ENCODE measurements at places on chromosomes 12 and 14. TPM values are rescaled to one million over a fixed set of nuclear protein-coding genes. Genes with fewer than 3 reads are reported as not detected.
A peak's percentile ranks its signal among the peaks of the same experiment; 100 is the strongest.

DNA sequence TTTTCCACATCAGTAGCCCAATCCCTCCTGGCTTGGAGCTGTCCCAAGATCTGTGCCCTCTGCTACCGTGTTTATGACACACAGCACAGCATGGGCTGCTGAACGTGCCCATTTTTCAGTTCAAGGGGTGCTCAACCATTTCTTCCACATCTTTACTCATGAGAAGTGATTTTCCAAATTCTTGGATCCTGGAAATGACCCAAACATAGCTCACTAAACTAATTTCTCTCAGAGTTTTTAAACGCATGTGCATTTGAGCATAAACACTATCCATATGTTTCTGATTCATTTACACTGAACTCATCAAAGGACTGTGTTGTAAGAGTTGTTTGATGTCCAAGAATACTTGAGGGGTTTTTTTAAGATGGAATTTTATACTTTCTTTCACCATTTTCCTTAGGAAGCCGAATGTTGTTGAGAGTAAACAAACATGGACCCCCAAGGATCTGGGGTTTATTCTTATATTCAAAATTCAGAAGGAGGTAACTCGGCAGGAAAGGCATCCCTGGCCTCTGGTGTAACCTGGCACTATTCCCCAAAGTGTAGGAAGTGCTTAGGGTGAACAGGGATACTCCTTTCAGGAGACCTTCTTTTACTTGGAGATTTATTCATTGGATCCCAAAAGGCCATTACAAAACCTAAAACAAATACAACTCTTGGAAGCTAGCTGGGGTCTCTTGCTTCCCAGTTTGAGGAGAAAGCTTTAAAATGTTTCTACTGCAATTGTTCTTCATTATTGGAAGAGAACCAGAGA lies 215.0 kb downstream of the BMP4 start:
- no peak for DNase-seq

DNA sequence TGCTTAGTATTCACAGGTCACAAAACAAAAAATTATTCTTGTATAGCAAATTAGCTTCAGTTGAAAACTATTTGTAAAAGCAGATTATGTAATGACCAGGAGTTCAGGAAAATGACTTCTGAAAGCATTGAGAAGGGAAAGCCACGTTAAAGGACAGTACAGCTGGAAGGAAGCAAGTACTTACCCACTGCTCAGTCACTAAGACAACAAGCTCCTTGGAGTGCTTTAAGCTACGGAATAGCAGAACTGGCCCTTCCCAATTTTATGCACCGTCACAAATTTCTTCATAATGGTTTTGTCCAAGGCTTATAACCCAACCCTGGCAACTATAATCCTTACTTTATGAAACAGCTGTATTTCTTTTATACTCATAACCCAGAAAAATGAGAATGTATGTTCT lies 13.0 kb upstream of the SNAPC1 start:
- peak; percentile 68 for DNase-seq

- DNase-seq: no peak
These were observed 63.4 kb upstream of the AEBP2 start for GRCh38 chr12:19375888-19376287.

GRCh38 chr12:53069621-53070410 lies 9.4 kb downstream of the SPRYD3 start:
- no peak for DNase-seq

GRCh38 chr14:34110531-34110930 lies 159.7 kb upstream of the EGLN3 start:
- no peak for DNase-seq

GRCh38 chr14:54936816-54937215 lies 34.2 kb upstream of the GCH1 start:
- DNase-seq: no peak

DNA sequence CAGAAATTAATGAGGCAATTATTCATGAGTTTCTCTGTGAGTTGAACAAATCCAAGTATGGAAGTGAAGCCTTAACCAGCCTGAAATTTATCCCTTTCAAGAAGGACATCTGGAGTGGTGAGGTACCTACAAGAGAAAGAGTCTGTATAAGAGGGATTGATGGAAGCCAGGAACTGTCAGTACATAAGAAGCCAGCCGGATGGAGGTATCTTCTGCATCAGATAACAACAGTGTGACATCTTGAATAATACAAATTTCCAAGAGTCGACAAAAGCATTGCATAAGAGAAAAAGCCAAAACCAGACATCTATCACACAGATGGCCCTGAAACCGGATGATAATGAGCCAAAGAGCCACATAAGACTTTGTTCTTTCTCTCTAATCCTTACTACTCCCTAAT lies 781.2 kb downstream of the FLRT2 start:
- no peak for DNase-seq

- DNase-seq: no peak
These were observed 36.8 kb upstream of the G2E3 start for GRCh38 chr14:30521899-30522736.

GRCh38 chr14:85587151-85587711 lies 57.3 kb downstream of the FLRT2 start:
- peak; percentile 64 for DNase-seq

TAS2R14 gene
- 1.8 TPM for total RNA-seq

LPAR5 gene
- total RNA-seq: 14.2 TPM

SYNDIG1L gene
- total RNA-seq: 0.52 TPM

RBP5 gene
- total RNA-seq: 1.3 TPM

OR4K17 gene
- total RNA-seq: not detected

KLRC1 gene
- not detected for total RNA-seq

RHOJ gene
- total RNA-seq: not detected

C12orf56 gene
- not detected for total RNA-seq

ARHGAP9 gene
- total RNA-seq: not detected

ASPG gene
- total RNA-seq: 0.33 TPM

ASCL1 gene
- total RNA-seq: not detected
